SHP77 (cell line): ENCODE measurements at places on chromosomes 16 and 17.

DNA sequence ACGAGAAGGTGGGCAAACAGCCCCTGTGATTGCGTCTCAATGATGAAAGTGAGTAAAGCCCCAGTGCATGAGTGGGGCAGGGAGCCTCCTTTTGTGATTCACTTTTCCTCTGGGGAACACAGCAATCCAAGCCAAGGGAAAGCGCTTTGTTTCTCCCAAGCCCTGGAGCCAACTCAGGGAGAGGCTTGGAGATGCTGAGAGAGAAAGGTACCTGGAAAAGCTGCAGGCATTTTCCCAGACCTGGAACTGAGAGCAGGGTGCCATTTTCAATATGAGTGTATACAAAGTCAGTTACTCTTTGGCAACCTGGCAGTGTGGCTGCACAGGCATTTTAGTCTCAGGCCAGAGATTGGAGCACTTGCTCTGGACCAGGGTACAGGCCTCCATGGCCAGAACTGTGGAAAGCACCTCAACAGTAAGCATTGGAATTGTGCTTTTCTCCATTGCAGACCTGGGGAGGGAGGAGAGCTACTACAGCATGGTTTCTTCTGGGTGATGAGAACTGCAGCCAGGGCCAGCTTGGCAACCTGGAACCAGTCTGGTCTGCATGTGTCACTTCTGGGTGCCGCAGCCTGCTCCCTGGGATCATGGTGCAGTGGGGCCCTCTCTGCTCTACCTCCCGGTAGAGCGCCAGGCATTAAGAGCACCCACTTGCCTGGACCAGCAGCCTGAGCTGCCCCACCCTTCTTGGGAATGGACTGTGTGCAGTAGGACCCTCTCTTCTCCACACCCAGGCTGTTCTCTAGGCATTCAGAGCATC lies 89.0 kb upstream of the CDH5 start:
- no peak for DNase-seq

- DNase-seq = no peak
Observed at GRCh38 chr17:78362671-78363070, 2.8 kb upstream of the SOCS3 start.

GRCh38 chr17:78995761-78996451 lies 13.7 kb downstream of the CANT1 start:
- no peak for DNase-seq

DNA sequence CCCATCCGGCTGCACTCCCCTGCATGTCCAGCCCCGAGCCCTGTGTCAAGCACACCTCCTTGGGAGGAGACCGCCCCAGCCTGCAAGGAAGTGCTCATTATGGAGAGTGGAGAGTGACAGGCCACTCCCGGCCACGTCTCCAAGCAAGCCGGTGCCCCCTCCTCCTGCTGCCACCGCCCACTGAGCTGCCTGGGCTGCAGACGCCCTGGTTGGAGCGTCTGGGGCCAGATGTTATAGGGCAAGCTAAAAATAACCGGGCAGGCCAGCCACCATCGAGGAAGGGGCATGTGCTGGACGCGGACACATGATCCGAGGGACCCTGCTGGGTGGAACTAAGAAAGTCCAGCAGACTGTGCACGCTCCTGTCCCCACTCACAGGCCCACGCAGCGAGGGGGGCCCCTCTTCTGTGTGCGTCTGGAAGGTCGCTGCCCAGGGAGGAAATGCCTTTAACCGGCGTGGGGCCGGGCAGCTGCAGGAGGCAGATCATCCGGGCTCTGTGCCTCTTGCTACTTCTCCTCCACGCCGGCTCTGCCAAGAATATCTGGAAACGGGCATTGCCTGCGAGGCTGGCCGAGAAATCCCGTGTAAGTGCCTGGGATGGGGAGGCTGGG lies at the start of gene WFDC1:
Gene WFDC1 (plus strand): TSS at position 348 of the 612 bp plus-strand sequence. CDS start 94 bp downstream, at position 442.
- no peak for DNase-seq

DNA sequence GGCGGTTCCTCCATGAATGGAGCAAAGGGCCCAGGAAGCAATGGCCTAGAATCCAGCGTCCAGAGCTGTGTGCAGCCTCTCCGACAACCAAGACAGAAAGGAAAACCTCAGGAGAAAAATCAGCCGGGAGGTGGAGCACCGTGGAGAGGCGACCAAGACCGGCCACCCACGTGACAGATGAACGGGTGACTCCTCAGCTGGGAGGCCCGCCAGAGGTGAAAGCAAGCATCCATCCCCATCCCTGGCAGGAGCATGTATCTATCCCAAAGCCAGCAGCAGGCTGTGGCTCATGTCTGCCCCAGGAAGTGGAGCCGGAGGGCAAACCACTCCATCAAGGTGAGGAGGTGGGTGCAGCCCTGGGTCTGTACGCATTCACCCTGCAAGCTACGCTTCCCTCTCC lies 52.1 kb downstream of the FOXL1 start:
- no peak for DNase-seq

GRCh38 chr17:42387661-42388380 lies 421 bp downstream of the STAT3 start:
- DNase-seq = peak; percentile 10
